ENCODE measurements at places on chromosomes 7 and 10.

DNA sequence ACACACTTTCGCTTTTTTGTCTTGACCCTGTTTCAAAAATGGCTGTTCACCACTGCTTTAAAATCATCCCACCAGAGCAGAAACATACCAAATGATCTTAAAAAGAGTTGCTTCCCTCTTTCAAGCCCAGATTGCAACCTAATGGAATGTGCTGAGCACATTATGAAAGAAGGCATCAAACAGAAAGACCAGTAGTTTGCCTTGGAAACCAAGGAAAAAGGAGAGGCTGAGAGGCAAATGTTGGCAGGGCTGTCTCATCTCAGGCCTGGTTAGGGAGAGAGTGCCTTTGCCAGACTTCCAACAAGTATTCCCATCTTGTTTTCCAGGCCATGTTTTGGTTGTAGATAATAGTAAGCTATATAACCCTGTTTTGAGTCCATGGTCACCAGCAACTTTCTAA lies 64.3 kb downstream of the ABCB4 start:
- DNase-seq, result no peak

GRCh38 chr7:94307399-94308048 lies 87.2 kb upstream of the COL1A2 start:
- no peak for DNase-seq

- DNase-seq, result no peak
Measured at GRCh38 chr10:11243425-11244222, 226.0 kb downstream of the CELF2 start.

- no peak for DNase-seq
Measured at GRCh38 chr10:90031776-90032175, 330.4 kb downstream of the KIF20B start.

DNA sequence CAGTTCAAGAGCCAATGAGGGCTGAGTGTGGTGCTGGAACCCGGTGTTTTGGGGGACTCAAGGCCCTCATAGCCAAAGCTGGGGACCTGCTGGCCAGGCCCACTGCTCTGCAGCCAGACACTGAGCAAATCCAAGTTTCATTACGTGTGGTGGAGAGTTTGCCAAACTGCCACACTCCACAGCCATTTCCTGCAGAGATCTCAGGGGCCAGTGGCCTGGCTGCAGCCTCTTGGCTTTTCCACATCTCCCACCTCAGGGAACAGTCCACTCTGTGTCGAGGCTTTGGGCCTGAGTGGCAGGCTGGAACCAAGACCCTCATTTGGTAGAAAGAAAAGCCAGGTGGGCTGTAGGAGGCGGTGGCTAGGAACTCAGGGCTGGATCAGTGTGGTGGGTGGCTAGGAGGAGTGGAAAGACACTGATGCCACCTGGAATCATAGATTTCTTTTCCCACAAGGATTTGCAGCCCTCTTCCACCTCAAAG lies 3.2 kb downstream of the HOXA11 start:
- DNase-seq, result no peak

- no peak for DNase-seq
Measured at GRCh38 chr10:11756766-11757315, 14.7 kb downstream of the ECHDC3 start.

- DNase-seq, result no peak
Measured at GRCh38 chr10:52900593-52900992, 128.0 kb upstream of the MBL2 start.

DNA sequence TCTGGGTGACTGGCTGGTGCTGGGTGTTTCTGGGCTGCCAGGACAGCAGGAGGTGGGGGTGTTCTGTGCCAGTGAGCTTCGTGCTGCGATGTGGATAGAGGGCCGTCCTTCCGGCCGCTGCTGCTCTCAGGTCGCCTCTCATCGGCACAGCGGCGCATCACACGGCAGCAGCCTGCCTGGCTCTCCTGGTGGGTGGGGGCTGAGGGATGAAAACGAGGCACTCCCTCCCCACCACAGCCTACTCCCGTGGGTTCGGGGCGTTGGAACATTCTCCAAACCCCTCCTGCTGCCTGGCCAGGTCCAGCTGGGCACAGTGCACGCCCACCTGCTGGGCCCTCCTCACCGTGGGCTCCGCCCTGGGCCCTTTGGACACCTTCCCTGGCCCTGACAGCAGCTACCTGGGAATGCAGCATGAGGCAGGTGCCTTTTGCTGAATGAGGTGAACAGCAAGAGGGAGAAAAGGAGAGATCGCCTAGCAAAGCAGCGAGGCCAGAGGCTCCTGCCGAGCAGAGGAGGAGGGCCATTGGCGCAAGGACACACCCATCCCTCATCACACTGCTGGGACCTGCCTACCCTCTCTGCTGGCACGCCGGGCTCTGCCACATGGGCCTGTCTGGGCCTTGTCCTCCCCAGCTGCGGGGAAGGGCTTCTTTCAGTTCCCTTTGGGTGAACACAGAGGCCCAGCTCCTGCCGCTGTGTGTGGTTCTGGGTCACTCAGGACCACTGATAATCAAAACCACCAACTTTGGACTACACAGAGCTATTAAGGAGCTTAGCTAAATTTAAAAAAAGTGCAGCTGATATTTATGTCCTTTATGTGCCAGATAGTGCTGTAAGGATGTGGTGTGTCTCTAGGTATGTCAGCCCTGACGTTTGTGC lies 33.4 kb downstream of the INPP5A start:
- DNase-seq, result no peak

- DNase-seq, result no peak
Measured at GRCh38 chr10:110209926-110210673, 2.7 kb downstream of the MXI1 start.

GRCh38 chr7:145633513-145633912 lies 483.1 kb upstream of the CNTNAP2 start:
- no peak for DNase-seq

DNA sequence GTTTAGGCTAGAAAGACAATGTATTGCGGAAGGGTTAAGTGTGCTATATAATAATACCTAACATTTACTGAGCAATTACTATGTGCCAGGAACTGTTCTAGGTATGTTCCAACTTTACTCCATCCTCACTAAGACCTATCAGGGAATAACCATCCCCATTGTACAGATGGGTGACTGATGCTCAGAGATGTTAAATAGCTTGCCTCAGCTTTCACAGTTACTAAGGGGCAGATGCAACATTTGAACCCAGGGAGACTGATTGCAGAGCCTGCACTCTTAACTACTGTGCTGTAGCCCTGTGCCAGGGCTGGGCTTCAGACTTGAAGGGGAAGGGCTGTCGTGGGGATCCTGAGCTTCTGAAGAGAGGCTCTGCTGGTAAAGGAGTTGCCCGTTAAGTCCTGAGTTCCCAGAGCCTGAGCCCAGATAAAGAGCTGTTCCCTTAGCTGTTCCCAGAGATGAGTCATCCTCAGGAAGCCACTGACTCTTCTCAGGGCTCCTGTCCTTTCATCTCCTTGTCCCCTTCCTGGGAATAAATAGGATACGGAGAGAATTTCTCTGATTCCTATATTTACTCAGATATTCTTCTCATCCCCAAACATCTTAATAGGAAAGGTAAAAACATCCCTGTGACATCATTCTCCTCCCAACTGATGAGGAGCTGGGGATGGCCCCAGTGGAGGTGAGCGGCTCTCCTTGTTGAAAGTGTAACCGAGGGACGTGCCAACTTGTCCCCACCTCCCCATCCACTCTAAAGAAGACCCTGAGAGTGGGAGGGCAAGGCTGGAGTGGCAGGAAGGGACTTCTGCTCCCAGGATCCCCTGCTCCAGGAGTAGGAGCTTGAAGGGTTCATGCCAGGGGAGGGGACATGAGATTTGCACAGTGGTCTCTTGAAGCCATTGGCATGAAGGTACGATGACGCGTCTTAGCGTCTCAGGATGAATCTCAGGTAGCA lies 28.0 kb upstream of the HABP2 start:
- no peak for DNase-seq

- DNase-seq, result no peak
Measured at GRCh38 chr10:129219364-129219763, 247.7 kb upstream of the MGMT start.

DNA sequence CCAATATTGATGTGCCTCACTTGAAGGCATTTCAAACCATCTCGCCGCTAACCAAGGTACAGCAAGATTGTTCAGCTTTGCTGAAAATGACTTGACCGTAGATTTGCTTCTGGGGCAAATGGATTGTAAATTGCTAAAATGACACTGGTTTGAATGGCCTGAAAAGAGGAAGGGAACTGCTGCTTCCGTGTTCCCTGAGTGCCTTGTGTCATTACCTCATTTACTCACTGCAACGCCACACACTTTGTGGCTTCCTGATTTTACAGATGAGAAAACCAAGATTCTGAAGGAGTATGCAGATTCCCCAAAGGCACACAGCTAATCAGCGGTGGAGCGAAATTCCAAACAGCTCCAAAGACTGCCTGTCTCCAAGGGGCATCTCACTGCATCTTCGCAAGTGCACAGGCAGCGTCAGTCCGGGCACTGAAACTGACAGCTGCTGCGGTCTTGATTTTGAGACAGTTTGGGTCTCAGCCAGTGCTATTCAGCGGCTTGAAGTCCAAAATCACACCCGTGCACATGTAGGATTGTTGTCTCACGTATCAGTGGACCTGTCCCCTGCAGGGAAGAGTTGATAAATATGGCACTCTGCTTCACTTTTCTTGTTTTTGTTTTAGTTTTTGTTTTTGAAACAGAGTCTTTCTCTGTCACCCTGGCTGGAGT lies 290.9 kb downstream of the DPP6 start:
- DNase-seq, result no peak

DNA sequence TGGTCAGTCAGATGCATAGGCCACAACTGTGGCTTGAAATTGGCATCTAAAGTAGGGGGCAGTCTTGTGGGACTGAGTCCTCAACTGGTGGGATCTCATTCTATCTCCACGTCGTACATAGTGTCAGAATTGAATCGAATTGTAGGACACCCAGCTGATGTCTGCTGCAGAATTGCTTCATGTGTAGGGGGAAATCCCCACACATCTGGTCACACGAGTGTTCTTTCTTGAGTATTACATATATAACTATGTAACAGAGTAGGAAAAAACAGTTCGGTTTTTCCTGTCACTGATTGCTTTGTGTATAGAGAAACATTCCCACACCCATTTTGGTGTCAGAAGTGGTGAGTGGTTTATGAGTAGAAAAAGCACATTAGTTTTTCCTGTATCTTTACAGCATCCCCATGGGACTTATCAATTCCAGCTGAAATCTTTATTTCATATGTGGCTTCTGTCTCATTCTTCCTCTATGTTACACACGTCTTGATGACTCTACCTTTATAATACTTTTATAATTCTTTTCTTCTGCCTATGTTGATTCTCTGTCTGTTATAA lies 79.4 kb upstream of the PCGF5 start:
- DNase-seq, result no peak

DNA sequence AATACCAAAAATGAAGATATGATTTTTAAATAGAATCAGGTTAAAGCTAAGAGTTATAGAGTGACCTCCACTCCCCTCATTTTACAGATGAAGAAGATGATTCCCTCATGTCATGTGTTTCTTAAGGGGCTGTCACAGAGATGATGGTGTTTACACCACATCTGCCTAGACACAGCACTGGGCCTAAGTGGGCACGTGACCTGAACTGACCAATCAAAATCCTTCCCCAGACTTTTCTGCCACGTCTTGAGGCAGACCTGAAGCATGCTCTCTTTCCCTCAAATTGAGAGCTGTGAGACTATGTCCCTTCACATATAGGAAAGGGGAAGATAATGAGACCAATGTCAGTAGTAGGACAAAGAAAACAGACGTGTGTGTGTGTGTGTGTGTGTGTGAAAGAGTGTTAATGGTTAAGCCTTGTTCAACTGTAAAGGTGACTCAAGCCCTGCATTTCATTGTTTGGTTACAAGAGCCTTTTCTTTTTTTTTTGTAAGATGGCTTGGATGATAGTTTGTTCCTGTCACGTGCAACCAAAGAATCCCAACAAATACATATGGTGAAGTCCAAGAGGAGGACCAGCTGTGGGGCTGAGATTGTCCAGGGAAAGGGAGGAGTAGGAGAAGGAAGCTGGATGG lies 172.8 kb upstream of the AOAH start:
- DNase-seq, result no peak

DNA sequence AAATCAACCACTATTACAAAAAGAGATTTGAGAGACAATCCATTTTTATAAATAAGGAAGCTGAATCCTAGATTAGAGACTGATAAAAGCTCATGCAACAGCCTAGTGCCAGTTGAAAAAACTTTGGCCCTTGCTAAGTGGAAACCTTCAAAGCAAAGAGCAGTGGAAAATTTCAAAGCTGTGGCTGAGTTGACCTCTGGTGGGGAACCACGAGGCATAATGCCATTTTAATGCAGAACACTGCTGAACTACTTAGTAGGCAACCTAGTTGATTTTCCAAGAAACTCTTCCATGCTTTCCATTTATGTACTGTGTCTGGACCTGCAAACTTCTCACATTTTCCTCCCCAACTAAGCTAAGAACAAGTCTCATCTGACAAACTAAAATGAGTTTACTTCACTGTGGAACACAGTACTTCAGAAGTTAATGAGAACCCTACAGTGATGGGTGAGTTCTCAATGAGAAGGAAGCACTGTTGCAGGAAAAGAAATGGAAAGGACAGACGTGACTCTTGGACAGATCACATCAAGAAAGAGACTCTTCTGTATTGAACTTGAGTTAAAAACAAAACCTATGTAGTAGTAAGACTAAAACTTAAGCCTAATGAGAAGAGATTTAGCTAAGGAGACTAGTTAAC lies 19.5 kb downstream of the FZD9 start:
- no peak for DNase-seq

DNA sequence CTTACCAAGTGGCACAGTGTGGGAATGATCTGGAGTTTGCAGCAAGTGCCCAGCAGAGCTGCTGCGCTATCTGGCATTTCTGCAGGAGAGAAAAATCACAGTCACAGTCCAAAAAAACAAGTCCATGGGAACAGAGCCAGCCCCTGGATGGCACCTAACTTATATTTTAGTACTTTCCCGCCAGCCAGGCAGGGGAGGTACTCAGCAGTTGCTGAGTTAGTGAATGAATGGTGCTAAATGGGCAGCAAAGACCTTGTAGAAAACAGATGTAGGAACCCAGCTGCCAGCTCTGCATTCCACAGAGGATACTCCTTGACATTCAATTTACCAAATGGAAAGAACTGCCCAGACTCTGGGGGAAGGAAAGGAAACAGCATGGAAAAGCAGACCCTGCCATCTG lies 54.5 kb downstream of the GSDME start:
- no peak for DNase-seq

GRCh38 chr10:101238732-101239105 lies 9.5 kb upstream of the LBX1 start:
- DNase-seq, result no peak

DNA sequence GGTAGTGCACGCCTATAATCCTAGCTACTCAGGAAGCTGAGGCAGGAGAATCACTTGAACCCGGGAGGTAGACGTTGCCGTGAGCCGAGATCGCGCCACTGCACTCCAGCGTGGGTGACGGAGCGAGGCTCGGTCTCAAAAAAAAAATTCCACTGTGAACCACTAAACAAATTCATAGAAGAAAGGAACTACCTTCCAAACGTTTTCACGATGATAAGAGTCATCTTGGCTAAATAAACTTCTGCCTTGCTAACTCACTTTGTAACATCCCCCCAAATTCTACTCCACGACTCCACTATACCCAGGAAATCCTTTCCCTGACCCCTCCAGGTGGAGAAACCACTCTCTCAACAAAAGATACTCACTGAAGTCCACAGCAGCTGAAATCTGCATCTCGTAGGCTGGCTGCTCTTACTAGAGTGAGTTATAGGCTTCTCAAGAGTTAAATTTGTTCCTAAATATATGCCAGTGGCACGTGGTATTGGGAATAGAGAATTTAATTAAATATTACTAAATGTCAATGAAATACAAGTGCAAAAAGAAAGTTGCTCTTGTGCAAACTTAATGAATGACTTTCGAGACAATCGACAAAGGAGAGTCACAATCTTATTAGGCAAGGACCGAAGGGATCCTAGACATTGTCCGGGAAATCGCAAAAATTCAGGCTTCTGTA lies 1.6 kb upstream of the GTF2I start:
- no peak for DNase-seq

- no peak for DNase-seq
Measured at GRCh38 chr7:47303695-47304453, 278.0 kb downstream of the TNS3 start.
